ENCODE measurements at places on chromosomes 6 and 20.

- no peak for DNase-seq
Measured at GRCh38 chr6:31701666-31702404, 1.3 kb downstream of the ABHD16A start.

GRCh38 chr6:27616328-27617045 is 143.6 kb upstream of the ZNF184 start:
- no peak for DNase-seq

DNA sequence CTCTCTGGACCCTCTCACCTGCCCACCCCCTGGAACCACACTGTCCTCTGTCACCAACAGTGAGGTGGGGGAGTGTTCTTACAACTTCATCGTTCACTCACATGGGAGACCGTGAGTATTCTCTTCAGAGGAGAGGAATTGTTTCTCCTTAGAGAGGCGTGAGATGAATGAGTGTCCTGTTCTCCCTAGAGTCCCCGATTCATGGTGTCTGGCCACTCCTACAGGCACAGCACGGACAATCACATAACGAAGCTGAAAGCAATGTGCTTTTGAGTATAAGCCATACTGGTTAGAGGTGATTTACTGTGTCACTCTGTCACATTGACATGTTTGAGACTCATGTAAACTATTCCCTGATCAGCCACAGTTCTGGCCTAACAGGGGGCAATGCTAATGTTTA is 54.6 kb downstream of the FOXC1 start:
- DNase-seq: no peak

GRCh38 chr6:338815-339262 is 46.6 kb downstream of the DUSP22 start:
- DNase-seq: no peak

DNA sequence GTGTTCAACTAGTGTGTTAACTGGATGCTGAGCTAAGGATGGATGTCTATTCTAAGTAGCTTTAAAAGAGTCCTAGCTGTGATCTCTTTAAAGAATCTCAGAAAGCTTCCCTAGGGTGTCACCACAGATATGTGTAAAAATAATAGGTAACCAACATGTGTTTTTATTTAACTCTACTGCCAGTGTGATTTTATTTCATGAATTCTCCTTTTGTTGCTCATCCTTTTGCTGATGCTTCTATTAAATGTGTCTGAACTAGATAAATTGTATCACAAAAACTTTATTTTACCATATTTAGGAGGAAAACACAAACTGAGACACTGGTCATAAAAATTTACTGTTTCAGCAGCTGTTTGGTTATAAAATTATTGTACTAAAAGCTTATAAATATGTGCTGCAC is 809.4 kb upstream of the CITED2 start:
- DNase-seq: no peak
